ENCODE measurements at places on chromosomes 16 and 17. TPM values are rescaled to one million over a fixed set of nuclear protein-coding genes. Genes with fewer than 3 reads are reported as not detected.

The ANKS3 gene
- 36.7 TPM for total RNA-seq

- peak; percentile 85 for DNase-seq
These were observed at the start of gene ZFHX3 for GRCh38 chr16:73047536-73048291. Gene ZFHX3 (minus strand): TSS chr16:73048128. CDS start chr16:72960145, 87,983 bp downstream.

DNA sequence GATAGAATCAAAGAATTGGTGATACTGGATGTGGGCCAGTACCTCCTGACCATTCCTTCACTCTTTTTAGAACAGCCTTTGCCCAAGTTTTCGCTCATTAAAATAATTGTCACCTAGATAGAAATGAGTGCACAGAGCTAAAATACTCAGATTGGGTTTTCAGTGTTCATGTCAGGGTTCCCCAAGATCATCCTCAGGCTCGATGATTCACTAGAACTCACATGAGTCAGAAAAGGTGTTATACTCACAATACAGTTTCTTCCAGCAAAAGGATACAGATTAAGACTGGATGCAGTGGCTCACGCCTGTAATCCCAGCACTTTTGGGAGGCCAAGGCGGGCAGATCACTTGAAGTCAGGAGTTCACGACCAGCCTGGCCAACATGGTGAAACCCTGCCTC lies 19.9 kb downstream of the ERCC4 start:
- no peak for DNase-seq

DNA sequence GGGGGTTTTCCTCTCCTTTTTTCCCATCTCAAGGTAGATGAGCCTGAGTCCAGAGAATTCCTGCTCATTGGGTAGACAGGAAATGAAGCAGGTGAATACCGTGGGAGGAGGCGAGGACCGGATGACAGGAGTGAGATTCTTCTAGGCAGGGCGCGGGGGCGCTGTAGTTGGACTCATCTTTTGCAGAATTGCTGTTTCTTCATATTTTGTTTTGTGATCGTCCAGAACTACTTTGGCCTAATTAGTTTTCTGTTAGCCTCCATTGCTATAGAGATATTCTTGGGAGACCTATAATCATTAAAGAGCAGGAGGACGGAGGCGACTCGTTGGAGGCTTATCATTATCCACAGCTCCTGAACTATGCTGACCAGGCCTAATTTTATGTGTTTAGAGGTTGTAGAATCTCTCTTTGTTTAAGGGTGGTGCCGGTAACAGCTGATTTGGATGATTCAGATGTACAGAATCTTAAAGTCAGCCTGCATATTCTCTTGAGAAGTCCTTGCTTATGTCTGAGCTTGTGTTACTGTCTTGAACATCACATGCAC lies 650 bp downstream of the ATP6V0A1 start:
- peak; percentile 84 for DNase-seq

The SOX9 gene
- total RNA-seq, result 4.7 TPM

GRCh38 chr17:51739245-51739886 lies 419.1 kb downstream of the CA10 start:
- no peak for DNase-seq

Data from aorta (tissue), 5 donors.